ENCODE measurements at places on chromosomes 2 and 18.

DNA sequence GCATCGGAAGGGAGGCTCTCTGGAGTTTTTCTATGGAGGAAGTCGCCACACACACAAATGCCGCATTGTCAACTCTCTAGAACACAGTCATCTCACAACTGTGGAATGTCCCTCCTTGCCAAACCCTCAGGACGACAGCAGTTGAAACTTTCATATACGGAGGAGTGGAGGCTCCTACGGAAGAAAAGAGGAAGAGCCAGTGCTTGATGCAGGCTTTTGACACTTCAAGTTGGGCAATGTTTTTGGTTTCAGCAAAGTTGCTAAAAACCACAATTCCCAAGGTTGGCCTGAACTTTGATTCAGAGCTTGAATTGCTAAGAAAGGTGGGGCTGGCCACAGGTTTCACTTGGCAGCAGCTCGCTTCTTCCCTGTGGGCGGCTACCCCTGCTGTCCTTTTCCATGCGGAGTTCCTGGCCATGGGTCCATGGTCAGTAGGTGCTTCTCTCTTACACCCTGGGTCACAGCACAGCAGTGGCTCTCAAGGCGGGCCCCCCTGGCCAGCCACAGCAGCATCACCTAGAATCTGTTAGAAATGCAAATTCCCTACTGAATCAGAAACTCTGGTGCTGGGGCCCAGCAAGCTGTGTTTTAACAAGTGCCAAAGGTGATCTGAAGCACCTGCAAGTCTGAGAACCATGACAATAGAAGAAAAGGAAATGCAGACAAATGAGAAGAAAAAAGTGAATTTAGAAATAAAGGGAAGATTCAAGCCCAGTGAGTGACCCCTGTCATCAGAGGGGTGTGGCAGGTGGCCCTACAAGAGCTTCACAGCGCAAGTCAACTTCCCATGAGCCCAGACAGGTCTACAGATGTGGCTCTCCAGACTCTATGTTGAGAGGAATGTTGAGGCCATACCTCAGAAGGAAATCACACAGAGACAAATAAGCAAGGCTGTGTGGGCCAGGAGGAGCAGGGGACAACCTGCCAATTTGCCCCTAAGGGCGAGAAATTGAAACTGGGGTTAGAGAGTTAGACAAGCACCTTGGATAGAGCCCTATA, 856.4 kb downstream of the RNF144A start:
- DNase-seq, result no peak
- H3K27me3 ChIP-seq, result no peaks in the 10 kb centered on the region
- peak overlapping the region; percentile 47 for H3K4me3 ChIP-seq
- peaks cover 17% of the 10 kb centered on the region for H3K4me1 ChIP-seq
- peak overlapping the region; percentile 7 for H3K27ac ChIP-seq

DNA sequence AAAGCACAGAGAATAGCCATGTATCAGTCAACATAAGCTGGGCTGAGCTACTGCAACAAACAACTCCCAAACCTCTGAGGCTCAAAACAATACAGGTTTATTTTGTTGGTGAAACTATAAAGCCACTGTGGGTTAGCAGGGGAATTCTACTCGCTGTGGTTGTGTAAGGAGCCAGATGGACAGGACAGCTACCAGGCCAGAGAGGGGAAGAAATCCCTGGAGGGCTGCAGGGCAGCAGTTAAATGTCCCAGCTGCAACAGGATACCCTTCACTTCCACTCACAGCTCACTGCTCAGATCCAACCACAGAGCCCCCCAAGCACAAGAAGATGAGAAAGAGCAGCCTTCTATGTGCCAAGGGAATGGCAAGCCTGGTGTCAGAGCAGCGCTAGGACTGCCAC, 245.9 kb upstream of the RAB6C start:
- H3K36me3 ChIP-seq, result no peaks in the 10 kb centered on the region
- no peak overlapping the region for H3K27ac ChIP-seq
- H3K4me1 ChIP-seq, result no peaks in the 10 kb centered on the region
- no peaks in the 10 kb centered on the region for H3K27me3 ChIP-seq

- peaks cover 38% of the 10 kb centered on the region for H3K27me3 ChIP-seq
- H3K36me3 ChIP-seq, result no peaks in the 10 kb centered on the region
- no peak for DNase-seq
- no peak overlapping the region for H3K27ac ChIP-seq
- peaks cover 13% of the 10 kb centered on the region for H3K4me1 ChIP-seq
These were observed 577 bp upstream of the TANC1 start for GRCh38 chr2:158967731-158968395.

- H3K4me1 ChIP-seq, result no peaks in the 10 kb centered on the region
- no peaks in the 10 kb centered on the region for H3K36me3 ChIP-seq
- no peak overlapping the region for H3K27ac ChIP-seq
- no peaks in the 10 kb centered on the region for H3K27me3 ChIP-seq
- H3K4me3 ChIP-seq, result no peak overlapping the region
These were observed 354.6 kb upstream of the FANCL start for GRCh38 chr2:58595714-58596113.

DNA sequence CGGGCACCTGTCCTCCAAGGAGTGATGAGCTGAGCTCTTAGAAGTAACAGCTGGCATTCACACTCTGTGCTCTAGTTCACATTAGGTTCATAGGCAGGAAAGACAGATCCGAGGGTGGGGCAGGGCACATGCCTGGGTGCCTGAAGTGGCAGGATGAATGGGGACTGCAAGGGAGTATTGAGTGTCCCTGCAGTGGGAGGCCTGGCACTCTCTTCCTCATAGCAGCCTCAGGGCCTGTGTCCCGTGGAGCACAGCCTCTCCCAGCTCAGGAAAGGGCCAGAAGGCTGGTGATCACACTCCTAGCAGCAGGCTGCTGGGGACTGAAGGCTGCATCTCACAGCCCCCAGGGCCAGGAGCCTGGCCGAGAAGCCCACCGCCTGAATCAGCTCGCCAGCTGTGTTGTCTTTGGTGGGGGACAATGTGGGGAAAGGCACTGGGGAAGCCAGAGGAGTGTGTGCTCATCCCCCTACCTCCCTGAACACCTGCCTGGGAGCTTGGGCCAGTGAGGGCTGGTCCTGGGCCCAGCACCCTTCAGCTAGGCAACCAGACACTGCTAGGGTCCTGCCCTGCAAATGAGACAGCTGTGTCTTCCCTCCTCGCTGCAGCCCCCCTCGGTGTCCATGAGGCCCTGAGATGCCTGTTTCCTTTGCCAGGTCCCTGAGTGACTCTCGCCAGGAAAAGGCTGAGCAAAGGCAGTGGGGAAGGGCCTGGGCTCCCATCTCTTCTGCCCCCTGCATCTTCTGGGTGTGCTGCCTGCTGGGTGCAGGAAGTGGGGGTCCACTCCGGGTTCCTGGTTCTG, 48.2 kb upstream of the HS6ST1 start:
- H3K27ac ChIP-seq, result no peak overlapping the region
- peaks cover 23% of the 10 kb centered on the region for H3K27me3 ChIP-seq
- no peak for DNase-seq

GRCh38 chr2:118168615-118169014, 80.3 kb downstream of the INSIG2 start:
- H3K4me3 ChIP-seq, result no peak overlapping the region
- H3K27me3 ChIP-seq, result peaks cover 7% of the 10 kb centered on the region
- no peak for DNase-seq
- H3K27ac ChIP-seq, result no peak overlapping the region
- H3K36me3 ChIP-seq, result no peaks in the 10 kb centered on the region

- no peak overlapping the region for H3K4me3 ChIP-seq
- no peaks in the 10 kb centered on the region for H3K36me3 ChIP-seq
- peaks cover 5% of the 10 kb centered on the region for H3K27me3 ChIP-seq
- no peak overlapping the region for H3K27ac ChIP-seq
These were observed 121.5 kb downstream of the SLC4A3 start for GRCh38 chr2:219748671-219749570.

- H3K4me3 ChIP-seq, result peak overlapping the region; percentile 93
- H3K27me3 ChIP-seq, result no peaks in the 10 kb centered on the region
- H3K27ac ChIP-seq, result peak overlapping the region; percentile 83
These were observed 3.7 kb downstream of the NFATC1 start for GRCh38 chr18:79399275-79400081.

DNA sequence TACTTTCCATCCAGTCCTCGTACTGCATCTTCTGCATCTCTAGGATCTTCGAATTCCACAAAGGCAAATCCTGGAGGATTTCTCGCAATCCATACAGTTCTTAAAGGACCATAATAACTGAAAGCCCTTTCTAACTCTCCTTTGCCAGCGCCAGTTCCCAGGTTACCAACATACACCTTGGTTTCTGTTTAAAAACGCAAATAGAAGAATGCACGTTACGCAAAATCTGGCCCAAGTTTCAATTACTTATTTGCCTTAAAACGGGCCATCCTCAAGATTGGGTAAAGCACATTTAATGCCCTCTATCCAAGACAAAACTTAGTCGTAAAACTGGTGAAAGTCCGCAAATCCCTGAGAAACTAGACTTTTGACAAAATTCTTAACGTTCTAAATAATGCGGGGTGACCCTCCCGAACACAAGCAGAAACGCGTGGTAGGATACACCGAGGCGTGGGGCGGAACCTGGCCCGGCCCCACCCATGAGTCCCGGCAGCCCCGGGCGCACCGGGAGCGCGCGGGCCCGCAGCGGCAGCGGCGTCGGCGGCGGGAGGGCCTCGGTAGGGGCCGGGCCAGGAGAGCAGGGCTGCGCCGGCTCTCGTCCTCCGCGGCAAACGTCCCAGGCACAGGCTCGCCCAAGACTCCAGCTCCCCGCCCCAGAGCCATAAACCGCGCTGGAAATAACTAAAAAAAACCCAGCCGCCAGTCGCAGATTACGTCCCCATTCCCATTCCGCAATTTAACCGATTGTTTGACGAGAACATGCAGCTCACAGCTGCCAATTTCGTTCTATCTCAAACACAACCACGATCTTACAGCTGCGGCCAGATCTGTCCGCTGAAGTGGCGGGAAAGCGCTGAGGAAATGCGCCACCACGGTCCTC, 910 bp downstream of the SRSF7 start:
- H3K27ac ChIP-seq, result peak overlapping the region; percentile 100
- peak overlapping the region; percentile 96 for H3K4me3 ChIP-seq
- no peaks in the 10 kb centered on the region for H3K27me3 ChIP-seq
- peaks cover 70% of the 10 kb centered on the region for H3K36me3 ChIP-seq
- DNase-seq, result no peak

- H3K27ac ChIP-seq, result no peak overlapping the region
- DNase-seq, result no peak
- peaks cover 80% of the 10 kb centered on the region for H3K27me3 ChIP-seq
- peaks cover 12% of the 10 kb centered on the region for H3K36me3 ChIP-seq
- H3K4me3 ChIP-seq, result no peak overlapping the region
These were observed 8.5 kb downstream of the OTX1 start for GRCh38 chr2:63058921-63059792.

DNA sequence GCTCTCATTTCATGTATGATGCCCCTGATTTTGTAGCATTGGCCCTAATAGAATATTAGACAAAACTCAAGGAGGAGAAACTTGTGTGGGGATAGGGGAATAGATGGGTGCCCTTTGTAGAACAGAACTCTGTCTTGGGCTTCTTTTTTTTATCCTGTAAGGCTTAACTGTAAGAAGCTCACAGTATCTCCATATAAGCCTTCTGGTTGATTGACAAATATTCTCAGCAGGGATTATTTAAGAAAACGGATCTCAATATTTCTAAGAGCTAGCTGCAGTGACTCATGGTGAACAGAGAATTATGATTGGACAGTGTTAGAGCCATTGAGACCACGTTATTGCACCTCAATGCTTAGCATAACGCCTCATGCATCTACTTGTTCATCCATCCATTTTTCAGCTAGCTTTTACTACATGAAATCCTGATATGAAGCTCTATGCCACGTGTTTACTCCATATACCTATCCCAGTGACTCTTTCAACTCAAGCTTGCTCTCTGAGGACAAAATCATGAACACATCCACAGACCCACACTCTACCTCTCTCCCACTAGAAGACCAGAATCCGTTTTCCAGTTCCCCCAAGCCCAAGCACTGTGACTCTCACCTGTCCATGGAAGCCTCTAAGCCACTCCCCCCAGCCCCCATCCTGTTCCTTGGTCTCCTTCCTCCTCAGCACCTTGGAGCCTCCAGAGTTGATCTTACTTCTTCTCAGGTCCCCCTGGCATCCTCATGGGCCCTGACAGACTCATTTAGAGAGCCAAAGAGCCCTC, 99.2 kb downstream of the BCL2L11 start:
- H3K4me3 ChIP-seq, result no peak overlapping the region
- no peak for DNase-seq
- H3K36me3 ChIP-seq, result peaks cover 2% of the 10 kb centered on the region
- H3K4me1 ChIP-seq, result no peaks in the 10 kb centered on the region

DNA sequence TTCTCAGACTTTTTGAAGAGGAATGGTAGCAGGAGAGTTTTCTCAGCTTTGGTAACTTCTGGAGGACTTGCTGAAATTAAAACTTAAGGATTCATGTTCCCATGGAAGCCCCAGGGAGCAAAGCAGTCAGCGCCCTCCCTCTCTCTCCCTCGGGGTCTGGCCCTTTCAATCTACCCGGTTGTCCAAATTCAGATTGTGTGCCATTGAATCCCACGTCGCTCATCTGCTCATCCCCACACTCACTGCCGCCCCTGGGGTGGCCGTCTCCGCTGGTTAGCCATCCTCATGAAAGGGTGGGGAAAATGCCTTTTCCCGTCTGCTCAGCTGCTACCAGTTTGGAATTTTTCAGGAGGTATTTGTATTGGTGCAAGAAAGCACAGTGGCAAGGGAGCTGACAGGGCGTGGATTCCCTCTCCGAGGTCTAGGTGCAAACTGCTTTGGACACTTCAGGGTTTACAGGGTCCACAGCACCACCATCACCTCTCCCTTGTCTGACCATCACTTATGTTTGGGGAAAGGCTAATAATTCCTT, 27.1 kb downstream of the MCFD2 start:
- peaks cover 16% of the 10 kb centered on the region for H3K27me3 ChIP-seq
- no peaks in the 10 kb centered on the region for H3K36me3 ChIP-seq
- H3K4me1 ChIP-seq, result peaks cover 3% of the 10 kb centered on the region
- no peak overlapping the region for H3K27ac ChIP-seq
- H3K4me3 ChIP-seq, result no peak overlapping the region
- no peak for DNase-seq

GRCh38 chr2:16960579-16960978, 294.9 kb upstream of the CYRIA start:
- no peaks in the 10 kb centered on the region for H3K36me3 ChIP-seq
- no peaks in the 10 kb centered on the region for H3K27me3 ChIP-seq
- no peak overlapping the region for H3K4me3 ChIP-seq
- no peaks in the 10 kb centered on the region for H3K4me1 ChIP-seq
- H3K27ac ChIP-seq, result no peak overlapping the region

DNA sequence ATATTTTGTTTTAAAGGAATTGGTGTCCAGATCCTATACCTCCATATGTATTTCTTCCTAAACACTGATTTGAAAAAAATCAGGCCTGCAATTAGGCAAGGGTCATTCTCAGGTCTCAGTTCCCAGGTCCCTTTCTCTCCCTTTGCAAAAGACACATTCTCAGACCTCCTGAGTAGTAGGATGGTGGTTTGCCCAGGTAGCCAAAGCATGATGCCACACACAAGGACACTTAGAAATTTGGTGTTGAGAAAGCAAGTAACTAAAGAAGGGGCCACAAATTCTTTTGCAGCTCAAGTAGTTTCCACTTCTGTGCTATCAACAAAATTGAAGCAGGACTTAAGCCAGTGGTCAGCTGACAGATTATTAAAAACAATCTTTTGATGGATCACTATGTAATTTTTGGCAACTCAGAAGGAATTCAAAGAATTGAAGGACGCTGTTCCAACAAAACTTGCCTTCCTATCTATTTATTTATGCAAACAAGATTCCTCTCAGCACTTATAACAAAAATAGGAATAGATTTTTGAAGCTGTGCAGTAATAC, 6.6 kb upstream of the MYO5B start:
- H3K36me3 ChIP-seq, result no peaks in the 10 kb centered on the region
- H3K4me3 ChIP-seq, result no peak overlapping the region
- peaks cover 12% of the 10 kb centered on the region for H3K4me1 ChIP-seq
- peaks cover 66% of the 10 kb centered on the region for H3K27me3 ChIP-seq

GRCh38 chr18:51397347-51397962, 200.0 kb upstream of the MEX3C start:
- no peak overlapping the region for H3K27ac ChIP-seq
- H3K36me3 ChIP-seq, result no peaks in the 10 kb centered on the region
- H3K4me3 ChIP-seq, result no peak overlapping the region

Measured in effector memory CD8-positive, alpha-beta T cell (primary cell).